Activated CD4-positive, alpha-beta T cell treated with anti-CD3 and anti-CD28 coated beads, Interleukin-2, amount 10 ng/mL, durations not matched to agents 7 days and 5 days (primary cell): ENCODE measurements at places on chromosomes 2 and 18. TPM values are rescaled to one million over a fixed set of nuclear protein-coding genes. Genes with fewer than 3 reads are reported as not detected.

Gene IL1A
- total RNA-seq: 0.21 TPM

Gene AGXT
- total RNA-seq: not detected

Gene IL18R1
- 22.1 TPM for total RNA-seq

Gene HES6
- 1.8 TPM for total RNA-seq

Gene GRP
- not detected for total RNA-seq

Gene PRSS56
- total RNA-seq: not detected

Gene IL1R1
- 0.81 TPM for total RNA-seq

Gene ARHGAP15
- 189 TPM for total RNA-seq

Gene PTPRN
- not detected for total RNA-seq

Gene MARCO
- total RNA-seq: not detected

Gene DYNAP
- not detected for total RNA-seq

Gene C1QL2
- total RNA-seq: not detected

Gene INHA
- total RNA-seq: not detected

Gene DPP4
- total RNA-seq: 116 TPM

Gene OR6B2
- not detected for total RNA-seq

Gene LDLRAD4
- 28.6 TPM for total RNA-seq

Gene UGT1A6
- not detected for total RNA-seq

Gene CCDC68
- 0.29 TPM for total RNA-seq

Gene CREG2
- 0.31 TPM for total RNA-seq

Gene KLHL41
- total RNA-seq: 0.08 TPM

Gene TUBA4B
- total RNA-seq: not detected

Gene CGREF1
- total RNA-seq: 0.92 TPM

Gene FAM228B
- 7.9 TPM for total RNA-seq

Gene GPR17
- not detected for total RNA-seq

Gene SCTR
- total RNA-seq: not detected

Gene KIAA2012
- not detected for total RNA-seq

Gene DNAJC5G
- total RNA-seq: not detected

Gene CYB5A
- total RNA-seq: 30.6 TPM

Gene CDC42EP3
- 39.8 TPM for total RNA-seq

Gene OSBPL1A
- 1.00 TPM for total RNA-seq

Gene CCBE1
- total RNA-seq: not detected

Gene POTEI
- not detected for total RNA-seq

Gene FZD7
- total RNA-seq: 0.12 TPM

Gene LCT
- 0.12 TPM for total RNA-seq

Gene GRB14
- not detected for total RNA-seq

Gene ANKRD62
- not detected for total RNA-seq

Gene TRPM8
- not detected for total RNA-seq

Gene TANC1
- 0.52 TPM for total RNA-seq

Gene GNLY
- total RNA-seq: 75.5 TPM

Gene CNTNAP5
- total RNA-seq: not detected

Gene C2orf66
- total RNA-seq: 0.44 TPM
